ENCODE measurements at places on chromosomes 7 and 10. TPM values are rescaled to one million over a fixed set of nuclear protein-coding genes. Genes with fewer than 3 reads are reported as not detected.

DNA sequence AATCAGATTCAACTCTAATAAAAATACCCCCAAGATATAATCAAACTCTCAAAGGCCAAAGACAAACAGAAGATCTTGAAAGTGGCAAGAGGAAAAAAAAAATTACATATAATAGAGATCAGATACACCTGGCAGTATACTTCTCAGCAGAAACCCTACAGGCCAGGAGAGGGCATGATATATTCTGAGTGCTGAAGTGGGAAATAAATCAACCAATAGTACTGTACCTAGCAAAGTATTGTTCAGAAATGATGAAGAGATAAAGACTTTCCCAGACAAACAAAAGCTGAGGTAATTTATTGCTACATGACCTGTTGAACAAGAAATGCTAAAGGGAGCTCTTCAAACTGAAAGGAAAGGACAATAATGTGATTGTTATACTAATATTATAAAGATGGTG lies 291.9 kb downstream of the SH2D4B start:
- H3K27ac ChIP-seq: no peak overlapping the region
- H3K27me3 ChIP-seq: no peaks in the 10 kb centered on the region

GRCh38 chr10:91061608-91062007 lies 140.7 kb upstream of the ANKRD1 start:
- peaks cover 5% of the 10 kb centered on the region for H3K27me3 ChIP-seq
- H3K4me3 ChIP-seq: no peak overlapping the region
- no peak overlapping the region for H3K27ac ChIP-seq
- DNase-seq: no peak
- no peaks in the 10 kb centered on the region for H3K36me3 ChIP-seq

DNA sequence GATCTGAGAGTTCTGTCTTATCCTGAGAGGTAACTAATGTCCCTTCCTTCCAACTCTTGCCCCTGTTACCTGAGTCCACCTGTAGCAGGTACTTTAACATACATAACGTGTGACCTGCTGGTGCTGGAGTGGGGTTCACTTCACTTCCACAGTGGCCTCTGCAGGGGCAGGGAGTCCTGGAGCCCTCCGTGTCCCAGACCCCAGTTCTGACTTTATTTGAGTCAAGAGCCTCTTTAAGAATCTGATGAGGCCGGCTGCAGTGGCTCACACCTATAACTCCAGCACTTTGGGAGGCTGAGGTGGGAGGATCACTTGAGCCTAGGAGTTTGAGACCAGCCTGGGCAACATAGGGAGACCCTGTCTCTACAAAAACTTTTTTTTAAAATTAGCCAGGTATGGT lies 117.0 kb upstream of the RET start:
- H3K4me1 ChIP-seq: no peaks in the 10 kb centered on the region
- H3K36me3 ChIP-seq: no peaks in the 10 kb centered on the region
- DNase-seq: no peak
- no peak overlapping the region for H3K4me3 ChIP-seq

GRCh38 chr7:126806614-126807013 lies 446.1 kb downstream of the GRM8 start:
- H3K27me3 ChIP-seq: no peaks in the 10 kb centered on the region
- no peaks in the 10 kb centered on the region for H3K36me3 ChIP-seq
- H3K4me3 ChIP-seq: no peak overlapping the region
- H3K4me1 ChIP-seq: no peaks in the 10 kb centered on the region
- no peak overlapping the region for H3K27ac ChIP-seq
- DNase-seq: no peak

AZGP1 gene
- total RNA-seq: not detected

KCNMA1 gene
- total RNA-seq: 0.94 TPM

Data from SJSA1 (cell line).